Left lung (tissue), 14 donors: ENCODE measurements at places on chromosomes 11 and 22. TPM values are rescaled to one million over a fixed set of nuclear protein-coding genes. Genes with fewer than 3 reads are reported as not detected.

Gene CRYBB1
- 1.1 TPM for polyA plus RNA-seq

Gene DNHD1
- 16.6 TPM for polyA plus RNA-seq

Gene DUSP8
- 1.6 TPM for polyA plus RNA-seq

Gene WNT7B
- 12.5 TPM for polyA plus RNA-seq

Gene IGSF22
- 1.5 TPM for polyA plus RNA-seq

Gene C22orf23
- 4.8 TPM for polyA plus RNA-seq

Gene PATE2
- 0.07 TPM for polyA plus RNA-seq

Gene KRTAP5-9
- 0.35 TPM for polyA plus RNA-seq

Gene OR8H3
- polyA plus RNA-seq, result not detected

Gene B4GALNT4
- 54.5 TPM for polyA plus RNA-seq

Gene ESRRA
- polyA plus RNA-seq, result 12.0 TPM

Gene SOX10
- polyA plus RNA-seq, result 0.79 TPM

Gene MAPK8IP1
- polyA plus RNA-seq, result 4.3 TPM

Gene KCNJ1
- polyA plus RNA-seq, result 0.26 TPM

- DNase-seq, result no peak
Measured at GRCh38 chr22:25142102-25142501, 57.6 kb upstream of the CRYBB3 start.

GRCh38 chr11:35611741-35612140 lies 6.5 kb upstream of the FJX1 start:
- no peak for DNase-seq

GRCh38 chr11:67648140-67648795 lies 2.3 kb downstream of the ACY3 start:
- peak; percentile 22 for DNase-seq

- DNase-seq, result no peak
Measured at GRCh38 chr11:72925656-72926055, 111.4 kb downstream of the ATG16L2 start.

DNA sequence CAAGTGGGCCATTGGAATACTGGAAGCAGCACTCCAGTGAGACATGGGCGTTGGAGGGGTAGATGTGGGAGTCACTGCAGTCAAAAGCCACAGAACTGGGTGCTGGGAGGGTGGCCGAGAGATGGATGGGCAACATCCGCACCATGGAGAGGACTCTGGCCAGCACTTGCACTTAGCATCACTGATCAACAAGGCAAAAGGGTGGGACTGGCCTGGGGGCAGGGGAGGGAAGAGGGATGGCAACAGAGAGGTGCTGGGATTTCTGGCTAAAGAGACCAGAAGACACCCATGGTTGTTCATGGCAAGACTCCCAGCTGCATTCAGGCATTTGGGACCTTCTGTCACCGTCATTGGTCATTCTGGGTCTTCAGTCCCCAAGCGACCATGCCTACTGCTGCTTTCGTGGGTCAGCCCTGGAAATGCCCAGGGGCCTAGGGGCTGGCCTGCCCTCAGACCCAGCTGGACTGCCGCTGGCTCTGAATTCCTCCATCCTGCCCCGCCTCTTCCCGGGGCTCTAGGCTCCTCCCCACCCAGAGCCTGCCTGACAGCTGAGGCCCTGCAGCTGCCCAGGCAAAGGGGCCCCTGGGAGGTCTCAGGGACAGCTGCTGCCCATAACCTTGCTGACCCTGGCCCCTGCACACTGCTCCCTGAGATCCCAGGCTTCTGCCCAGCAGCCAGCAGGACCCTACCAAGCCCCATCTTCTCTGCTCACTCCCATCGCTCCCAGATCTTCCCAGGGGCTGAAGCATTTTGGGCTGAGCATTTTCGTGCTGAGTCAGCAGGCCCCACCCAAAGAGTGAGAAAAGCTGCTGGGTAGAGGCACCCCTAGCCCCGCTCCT lies 13.0 kb upstream of the CDC42EP2 start:
- peak; percentile 53 for DNase-seq

- DNase-seq, result no peak
Measured at GRCh38 chr11:129191649-129192048, 476 bp downstream of the ARHGAP32 start.

DNA sequence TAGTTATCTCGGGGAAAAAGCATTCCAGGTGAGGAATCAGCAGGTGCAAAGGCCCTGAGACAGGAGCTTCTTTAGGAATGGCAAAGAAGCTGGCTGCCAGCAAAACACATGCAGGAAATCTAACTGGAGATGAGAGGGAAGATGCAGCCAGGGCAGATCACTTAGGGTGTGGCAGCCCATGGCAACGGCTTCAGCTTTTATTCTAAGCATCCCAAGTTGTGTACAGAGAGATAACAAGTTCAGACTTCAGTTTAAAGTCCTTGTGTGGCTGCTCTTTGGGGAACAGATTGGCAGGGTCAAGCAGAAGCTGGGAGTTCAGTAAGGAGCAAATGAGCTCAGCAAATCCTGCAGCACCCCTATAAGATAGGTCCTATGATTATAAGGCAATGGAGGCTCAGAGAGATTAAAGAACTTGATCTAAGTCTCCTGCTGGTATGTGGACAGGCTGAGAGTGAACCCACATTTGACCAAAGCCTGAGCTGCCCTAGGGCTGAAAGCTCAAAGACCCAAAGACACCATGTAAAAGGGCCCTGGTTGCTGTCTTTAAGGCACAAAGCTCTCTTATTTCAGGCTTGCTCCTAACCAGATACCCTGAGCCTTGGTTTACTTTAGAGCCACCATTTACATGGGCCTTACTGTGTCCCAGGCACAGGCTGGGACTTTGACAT lies 466.8 kb downstream of the SOX6 start:
- no peak for DNase-seq

- no peak for DNase-seq
Measured at GRCh38 chr22:41922328-41922727, 4.3 kb downstream of the TNFRSF13C start.

DNA sequence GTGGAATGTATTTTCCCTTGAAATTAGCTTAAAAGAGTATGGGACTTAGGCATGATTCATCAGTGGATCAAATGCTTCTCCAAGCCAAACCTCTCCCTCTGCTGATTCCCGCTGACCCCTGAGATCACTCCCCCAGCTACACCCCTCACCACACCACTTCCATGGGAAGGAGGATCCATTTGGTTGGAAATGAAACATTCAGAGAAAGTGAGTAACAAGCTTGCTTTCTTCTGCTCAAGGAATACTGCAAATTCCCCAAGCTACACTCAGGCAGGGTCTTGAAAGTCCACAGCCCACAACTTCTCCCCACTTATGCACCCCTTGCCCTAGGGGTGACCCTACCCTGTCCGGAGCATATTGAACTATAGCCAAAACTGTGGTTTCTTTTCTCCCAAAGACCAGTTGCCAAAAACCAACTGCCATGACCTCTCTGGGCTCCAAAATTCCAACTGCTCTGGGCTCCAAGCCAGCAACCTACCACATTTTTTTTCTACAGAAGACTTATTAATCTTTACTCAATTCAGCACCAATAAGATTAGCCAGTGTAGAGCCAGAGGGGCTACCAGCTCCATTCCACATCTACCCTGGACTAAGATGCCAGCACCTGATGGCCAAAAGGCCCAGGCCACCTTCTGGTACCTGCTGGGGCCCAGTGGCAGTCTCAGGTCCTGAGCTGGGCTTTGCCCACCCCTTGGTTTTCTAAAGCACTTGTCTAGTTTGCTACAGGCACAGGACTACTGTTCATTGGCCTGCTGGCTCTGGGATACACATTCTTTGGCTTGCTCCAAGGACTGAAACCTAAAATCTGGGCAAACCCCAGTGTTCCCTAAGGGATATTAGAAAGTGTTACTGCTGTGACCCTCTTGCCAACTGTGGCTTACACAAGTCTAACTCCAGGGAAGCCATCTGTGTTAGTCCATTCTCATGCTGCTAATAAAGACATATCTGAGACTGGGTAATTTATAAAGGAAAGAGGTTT lies 101.1 kb downstream of the MICAL3 start:
- peak; percentile 36 for DNase-seq

DNA sequence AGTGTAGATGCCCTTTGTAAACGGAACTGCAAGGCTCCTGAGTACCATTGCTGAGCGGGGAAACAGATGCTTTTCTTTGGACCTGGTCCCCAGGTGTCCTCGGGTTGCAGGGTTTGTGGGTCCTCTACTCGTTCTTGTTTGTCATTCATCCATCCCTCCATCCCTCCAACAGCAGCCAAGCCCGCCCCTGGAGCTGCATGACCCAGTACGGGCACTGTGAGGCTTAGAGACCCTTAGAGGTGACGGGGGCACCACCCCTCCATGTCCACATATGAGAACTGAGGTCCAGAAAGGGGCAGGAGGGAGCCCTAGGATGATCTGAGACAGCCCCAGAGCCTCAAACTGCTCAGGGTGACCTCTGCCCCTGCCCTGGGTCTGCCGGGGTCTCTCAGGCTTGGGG lies 45.4 kb downstream of the WNT11 start:
- DNase-seq, result no peak

GRCh38 chr11:124285610-124286344 lies 28.0 kb downstream of the OR8D1 start:
- no peak for DNase-seq

DNA sequence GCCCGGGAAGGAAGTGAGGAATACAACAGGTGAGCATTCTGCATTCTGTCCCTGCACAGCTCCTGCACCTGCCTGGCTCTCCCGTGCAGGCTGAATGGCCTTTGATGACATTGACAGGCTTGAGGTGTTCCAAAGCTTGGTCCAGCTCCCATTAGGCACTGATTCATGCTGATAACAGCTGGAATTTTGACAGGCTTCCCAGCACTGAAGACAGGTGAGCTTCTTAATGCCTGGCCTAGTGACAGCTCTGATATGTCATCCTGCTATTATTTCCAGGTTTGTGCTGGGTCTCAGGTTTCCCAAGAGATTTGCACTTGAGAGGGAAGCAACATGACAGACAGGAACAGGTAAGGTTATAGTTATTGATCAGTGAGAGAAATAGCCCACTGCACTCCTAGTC lies 58.0 kb upstream of the MTNR1B start:
- no peak for DNase-seq

DNA sequence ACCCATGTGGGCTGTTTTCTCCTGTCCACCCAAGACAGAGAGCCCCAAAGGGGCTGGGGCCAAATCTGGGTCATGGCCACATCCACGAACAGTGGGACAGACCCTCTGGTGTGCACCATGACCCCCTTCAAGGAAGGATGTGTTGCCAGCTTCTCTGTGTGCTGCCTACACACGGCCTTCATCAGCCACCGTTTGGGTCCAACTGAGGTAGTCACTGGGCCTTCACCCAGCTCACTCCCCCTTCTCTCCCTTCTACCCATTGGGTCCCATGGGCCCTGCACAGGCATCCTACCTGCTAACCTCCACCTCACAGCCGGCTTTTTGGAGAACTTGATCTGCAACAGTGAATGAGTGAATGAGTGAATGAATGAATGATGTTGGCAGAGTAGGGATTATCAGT lies 1484.9 kb downstream of the BRD1 start:
- no peak for DNase-seq

- no peak for DNase-seq
Measured at GRCh38 chr11:19426756-19427403, 186.1 kb upstream of the E2F8 start.

DNA sequence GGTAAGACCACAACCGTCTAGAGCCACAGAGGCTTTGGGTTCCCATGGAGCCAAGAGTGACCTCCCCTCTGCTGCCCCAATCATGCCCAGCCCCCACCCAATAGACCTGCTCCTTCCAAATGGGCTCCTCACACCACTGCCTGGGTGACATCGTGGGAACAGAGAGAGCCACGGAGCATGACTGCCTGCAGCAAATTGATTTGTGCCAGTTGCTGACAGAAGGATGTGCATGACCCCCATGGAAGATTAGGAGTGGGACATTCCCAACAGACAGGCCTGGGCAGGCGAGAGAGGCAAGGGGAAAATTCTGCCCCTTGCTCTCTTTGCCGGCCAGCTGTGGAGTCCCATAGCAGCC lies 88.5 kb downstream of the TENM4 start:
- DNase-seq, result no peak

DNA sequence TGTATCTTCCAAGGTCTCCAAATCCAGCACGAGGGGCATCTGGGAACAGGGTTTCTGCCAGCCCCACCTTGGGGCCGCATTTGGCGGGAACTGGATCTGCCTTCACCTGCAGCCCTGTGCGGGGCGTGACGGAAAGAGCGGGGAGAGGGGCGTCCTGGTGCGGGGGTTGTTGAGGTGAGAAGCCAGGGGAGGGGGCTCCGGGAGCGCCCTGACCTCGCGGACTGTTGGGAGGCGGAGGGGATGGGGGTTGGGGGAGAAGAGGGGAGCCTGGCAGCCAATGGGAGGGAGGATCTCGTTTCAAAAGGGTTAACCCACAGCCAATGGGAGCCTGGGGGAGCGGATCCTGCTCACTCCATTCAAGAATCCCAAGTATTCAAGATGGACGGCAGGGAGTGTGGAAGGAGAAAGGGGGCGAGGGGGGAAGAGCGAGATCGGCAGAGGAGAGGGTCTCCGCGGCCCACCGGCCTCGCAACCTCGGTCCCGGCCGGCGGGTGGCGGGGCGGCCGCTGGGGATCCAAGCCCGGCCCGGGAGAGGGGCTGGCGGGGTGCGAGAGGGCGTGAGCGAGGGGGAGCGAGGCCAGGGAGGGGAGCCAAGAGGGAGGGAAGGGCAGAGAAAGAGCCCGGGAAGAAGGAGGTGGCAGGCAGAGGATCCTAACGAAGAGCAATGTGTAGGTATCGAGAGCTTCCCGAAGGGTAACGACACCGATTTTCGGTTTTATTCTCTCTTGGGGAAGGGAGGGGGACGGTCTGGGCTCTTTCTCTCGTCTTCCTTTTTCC lies 11.5 kb downstream of the YPEL4 start:
- DNase-seq, result peak; percentile 87

- peak; percentile 30 for DNase-seq
Measured at GRCh38 chr11:100340466-100341319, 346.4 kb upstream of the ARHGAP42 start.

- no peak for DNase-seq
Measured at GRCh38 chr11:132541794-132542193, 990.5 kb downstream of the OPCML start.

DNA sequence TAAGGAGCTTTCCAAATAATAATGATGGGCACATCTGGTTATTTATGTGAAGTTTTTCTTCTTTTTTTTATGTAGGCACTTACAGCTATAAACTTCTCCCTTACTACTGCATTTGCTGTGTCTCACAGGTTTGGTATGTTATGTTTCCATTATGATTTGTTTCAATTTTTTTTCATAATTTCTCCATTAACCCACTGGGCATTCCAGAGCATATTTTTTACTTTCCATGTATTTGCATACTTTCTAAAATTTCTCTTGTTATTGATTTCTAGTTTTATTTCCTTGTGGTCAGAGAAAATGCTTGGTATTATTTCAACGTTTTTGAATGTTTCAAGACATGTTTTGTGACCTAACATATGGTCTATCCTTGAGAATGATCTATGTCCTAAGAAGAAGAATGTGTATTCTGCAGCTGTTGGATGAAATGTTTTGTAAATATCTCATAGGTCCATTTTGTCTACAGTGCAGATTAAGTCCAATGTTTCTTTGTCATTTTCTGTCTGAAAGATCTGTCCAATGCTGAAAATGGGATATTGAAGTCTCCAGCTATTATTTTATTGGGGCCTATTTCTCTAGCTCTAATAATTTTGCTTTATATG lies 362.1 kb downstream of the DDX10 start:
- no peak for DNase-seq

- peak; percentile 17 for DNase-seq
Measured at GRCh38 chr11:77086521-77087472, 15.8 kb upstream of the OMP start.

- no peak for DNase-seq
Measured at GRCh38 chr11:65528819-65529350, 4.0 kb downstream of the SCYL1 start.

- no peak for DNase-seq
Measured at GRCh38 chr11:119723243-119723951, 5.6 kb downstream of the NECTIN1 start.

- DNase-seq, result no peak
Measured at GRCh38 chr11:70944636-70945035, 307.7 kb downstream of the SHANK2 start.

- peak; percentile 61 for DNase-seq
Measured at GRCh38 chr11:113350336-113351067, 36.1 kb downstream of the TTC12 start.

- DNase-seq, result no peak
Measured at GRCh38 chr11:88623531-88623930, 286.0 kb upstream of the CTSC start.
